ENCODE measurements at places on chromosomes 5 and 9.

GRCh38 chr5:113203916-113204315 lies 227.3 kb downstream of the DCP2 start:
- DNase-seq = no peak

DNA sequence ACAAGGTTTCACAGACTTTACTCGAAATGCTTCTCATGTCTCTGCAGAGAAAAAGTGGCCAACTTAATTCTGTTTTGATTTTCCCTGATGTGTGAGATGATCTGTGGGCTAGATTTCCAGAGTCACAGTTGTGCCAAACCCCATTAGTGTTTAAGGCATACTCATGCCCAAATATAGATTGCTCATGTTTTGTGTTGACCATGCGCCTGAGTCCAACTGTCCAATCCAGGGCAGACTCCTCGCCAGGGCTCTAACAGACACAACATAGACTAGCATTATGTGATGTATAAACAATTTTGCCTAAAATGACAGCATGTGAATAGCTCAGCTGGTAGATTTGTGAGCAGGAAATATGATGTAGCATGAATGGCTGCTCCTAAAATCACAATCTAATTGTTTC lies 128.1 kb downstream of the PRDM6 start:
- DNase-seq = no peak

DNA sequence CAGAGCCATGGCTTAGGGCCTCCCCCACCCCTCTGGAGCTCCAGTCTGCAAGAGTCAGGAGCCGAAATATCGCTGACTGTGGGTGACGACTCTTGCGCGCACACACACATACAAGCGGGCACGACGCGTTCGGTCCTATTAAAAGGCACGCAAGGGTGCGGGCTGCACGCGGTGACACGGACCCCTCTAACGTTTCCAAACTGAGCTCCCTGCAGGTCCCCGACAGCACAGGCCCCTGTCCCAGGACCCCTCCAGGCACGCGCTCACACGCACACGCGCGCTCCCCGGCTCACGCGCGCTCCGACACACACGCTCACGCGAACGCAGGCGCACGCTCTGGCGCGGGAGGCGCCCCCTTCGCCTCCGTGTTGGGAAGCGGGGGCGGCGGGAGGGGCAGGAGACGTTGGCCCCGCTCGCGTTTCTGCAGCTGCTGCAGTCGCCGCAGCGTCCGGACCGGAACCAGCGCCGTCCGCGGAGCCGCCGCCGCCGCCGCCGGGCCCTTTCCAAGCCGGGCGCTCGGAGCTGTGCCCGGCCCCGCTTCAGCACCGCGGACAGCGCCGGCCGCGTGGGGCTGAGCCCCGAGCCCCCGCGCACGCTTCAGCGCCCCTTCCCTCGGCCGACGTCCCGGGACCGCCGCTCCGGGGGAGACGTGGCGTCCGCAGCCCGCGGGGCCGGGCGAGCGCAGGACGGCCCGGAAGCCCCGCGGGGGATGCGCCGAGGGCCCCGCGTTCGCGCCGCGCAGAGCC lies at the start of gene GRIN1:
GRIN1 (plus strand) TSS at position 433 of the 746 bp plus-strand sequence. CDS start 333 bp downstream, outside the sequence.
- peak; percentile 72 for DNase-seq

DNA sequence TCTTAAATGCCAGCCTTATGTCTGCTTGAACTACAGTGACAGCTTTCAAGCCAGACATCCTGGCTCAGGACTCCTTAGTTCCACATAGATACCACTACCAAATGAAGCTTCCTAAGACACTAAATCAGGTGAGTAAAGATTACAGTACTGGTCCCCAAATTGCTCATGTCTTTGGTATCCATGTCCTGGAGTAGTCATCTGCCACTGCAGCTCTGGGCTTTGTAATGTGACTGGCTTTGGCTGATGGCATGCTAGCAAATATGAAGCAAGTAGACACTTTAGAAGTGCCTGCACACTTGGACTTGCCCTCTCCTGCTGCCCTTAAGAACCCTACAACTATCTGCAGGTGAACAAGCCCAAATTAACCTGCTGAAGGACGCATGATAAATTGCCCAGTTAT lies 334.9 kb downstream of the BNC2 start:
- DNase-seq = no peak

- DNase-seq = no peak
Observed at GRCh38 chr9:98176391-98177259, 15.8 kb downstream of the CORO2A start.

GRCh38 chr9:111961575-111961974 lies 65.0 kb downstream of the UGCG start:
- DNase-seq = no peak

DNA sequence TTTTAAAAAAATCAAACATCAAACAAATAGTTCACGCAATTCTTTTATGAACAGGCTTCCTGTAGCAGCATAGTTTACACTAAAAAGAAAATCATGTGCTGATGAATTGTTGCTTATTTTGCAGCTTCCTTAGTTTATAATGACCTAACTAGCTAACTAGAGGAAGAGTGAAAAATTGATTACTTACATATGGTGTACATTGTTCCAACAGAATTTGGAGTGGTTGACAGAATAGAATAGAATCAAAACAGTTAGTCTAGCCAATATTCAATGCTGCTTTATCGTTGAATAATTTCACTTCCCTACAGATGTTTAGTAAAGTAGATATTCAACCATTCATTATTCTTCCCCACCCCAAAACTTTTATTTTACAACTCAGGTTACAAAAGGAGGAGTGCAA lies 4.2 kb downstream of the NMUR2 start:
- no peak for DNase-seq

- DNase-seq = no peak
Observed at GRCh38 chr5:132926437-132926836, 37.0 kb downstream of the AFF4 start.

GRCh38 chr9:127722055-127722745 lies 6.3 kb downstream of the TTC16 start:
- no peak for DNase-seq

- DNase-seq = peak; percentile 81
Observed at GRCh38 chr9:33025572-33026342, 684 bp downstream of the DNAJA1 start.

DNA sequence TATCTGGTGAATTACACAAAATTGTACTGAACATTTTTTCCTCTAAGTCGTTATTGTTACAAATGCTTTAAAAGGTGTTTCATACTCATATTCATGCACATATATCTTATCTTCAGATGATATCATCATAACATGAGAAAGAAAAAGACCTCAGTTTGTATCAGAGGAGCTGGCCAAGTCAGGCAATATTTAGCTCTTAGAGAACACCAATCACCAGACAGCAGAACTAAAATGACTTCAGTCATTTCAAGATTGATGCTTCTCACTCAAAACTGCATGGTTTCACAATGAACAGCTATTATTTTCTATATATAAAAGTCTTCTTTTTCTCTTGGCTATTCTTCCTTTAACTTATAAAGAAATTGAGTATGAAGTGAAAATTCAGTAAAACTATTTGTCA lies 44.6 kb downstream of the TSSK1B start:
- DNase-seq = no peak

DNA sequence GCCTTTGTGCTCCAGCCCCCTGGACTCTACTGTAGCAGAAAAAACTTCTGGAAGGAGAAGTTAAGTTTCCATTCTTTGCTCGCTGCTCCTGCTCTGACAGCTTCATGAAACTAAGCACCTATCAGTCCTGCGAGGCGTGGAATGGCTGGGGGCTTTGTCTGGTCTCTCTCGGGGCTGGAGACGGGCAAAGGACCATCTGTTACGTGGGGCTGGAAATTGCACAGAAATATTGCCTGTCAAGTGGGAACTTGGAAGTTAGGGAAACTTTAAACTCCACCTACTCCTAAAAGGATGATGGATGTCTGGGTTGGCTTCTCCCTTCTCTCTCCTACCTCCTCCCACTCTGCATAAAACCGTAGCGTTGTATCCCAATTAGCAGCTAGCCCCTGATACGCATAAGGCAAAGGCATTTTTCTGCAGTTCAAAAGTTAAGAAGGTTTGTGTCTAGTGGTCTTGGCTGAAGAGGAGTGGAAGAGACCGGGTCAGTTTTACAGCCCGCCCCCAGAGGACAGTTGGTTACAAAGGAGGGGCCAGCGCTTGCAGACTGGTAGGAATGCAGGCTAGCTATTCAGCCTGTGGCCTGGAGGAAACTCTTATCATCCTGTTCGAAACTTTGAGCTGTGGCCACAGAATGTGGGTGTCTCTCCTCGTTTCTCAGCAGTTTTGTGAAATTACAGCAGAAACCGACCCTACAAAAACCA lies 1.3 kb downstream of the FBXL7 start:
- no peak for DNase-seq

DNA sequence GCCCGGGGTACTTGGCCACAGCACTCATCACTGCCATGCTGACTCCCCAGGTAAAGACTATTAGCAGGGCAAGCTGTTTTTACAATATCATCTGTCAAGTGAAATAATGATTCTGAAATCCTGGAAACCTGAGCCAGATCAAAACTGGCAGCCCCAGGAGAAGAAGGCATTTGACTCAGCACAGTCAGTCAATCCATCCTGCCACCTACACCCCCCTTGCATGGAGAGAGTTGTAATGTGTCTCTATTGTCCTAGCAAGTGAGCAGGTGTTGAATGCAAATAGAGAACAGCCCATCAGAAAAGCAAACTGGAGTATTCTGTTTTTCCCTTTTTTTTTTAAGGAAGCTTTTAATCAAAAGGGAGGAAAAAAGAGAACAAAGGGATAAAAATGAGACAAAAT lies 291.2 kb downstream of the BRINP1 start:
- no peak for DNase-seq

DNA sequence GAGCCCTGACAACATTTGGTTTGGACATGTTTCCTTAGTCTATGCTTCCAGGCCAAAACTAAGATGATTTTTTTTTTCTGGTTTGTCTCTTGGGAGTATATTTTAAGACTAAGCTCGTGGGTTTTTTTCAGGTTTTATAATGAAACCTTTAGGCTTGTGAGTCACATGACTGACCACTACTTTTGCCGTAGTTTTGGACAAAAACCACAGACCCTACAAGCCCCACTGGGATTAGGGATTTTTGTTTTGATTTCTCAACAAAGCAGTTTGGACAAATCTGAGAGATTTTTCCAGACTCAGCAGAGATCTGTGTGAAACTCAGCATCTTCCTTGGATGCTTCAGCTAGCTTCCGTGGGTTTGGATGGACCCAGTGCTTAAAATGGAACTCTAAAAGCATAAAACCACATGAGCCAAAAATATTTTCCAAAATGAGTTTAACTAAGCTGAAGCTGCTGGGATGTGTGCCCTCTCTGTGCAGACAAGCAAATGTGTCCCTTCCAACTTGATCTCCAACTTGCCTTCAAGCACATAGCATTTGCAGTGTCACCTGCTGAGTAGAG lies 70.3 kb upstream of the SMIM15 start:
- DNase-seq = no peak

- DNase-seq = no peak
Observed at GRCh38 chr5:24767086-24767485, 122.3 kb upstream of the CDH10 start.

- DNase-seq = peak; percentile 50
Observed at GRCh38 chr9:136365775-136366222, 2.3 kb upstream of the DNLZ start.

DNA sequence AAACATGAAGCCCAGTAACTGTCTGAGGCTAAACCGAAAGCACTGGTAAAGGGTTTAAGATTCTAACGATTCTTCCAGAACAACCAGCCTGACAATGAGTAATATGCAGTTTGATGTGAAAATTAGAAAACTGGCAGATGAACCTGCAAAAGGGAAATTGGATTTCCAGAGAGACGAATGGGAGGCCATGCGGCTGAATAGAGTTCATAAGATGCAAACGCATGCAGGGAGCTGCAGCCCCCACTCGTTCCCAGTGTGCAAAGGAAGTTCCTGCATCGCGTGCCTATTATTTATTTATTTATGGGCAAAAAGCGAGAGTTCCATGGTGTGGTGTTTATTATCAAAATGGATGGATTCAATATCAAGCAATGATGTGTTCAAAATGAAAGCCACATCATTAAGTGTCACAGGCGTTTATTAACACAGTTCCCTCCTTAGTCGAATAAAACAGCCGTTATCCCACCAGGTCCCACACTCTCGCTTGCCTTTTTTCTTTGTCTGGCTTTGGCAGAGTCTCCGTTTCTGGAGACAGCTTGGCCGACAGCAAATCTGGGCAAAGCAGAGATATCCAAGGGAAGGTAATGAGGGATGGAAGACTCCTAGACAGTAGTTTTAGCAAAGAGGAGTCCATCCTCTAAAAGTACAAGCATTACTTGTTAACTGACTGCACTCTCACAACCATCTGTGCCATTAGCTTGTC lies 451.4 kb downstream of the KDM4C start:
- DNase-seq = no peak

- DNase-seq = no peak
Observed at GRCh38 chr9:127575875-127576778, 36.0 kb upstream of the STXBP1 start.

DNA sequence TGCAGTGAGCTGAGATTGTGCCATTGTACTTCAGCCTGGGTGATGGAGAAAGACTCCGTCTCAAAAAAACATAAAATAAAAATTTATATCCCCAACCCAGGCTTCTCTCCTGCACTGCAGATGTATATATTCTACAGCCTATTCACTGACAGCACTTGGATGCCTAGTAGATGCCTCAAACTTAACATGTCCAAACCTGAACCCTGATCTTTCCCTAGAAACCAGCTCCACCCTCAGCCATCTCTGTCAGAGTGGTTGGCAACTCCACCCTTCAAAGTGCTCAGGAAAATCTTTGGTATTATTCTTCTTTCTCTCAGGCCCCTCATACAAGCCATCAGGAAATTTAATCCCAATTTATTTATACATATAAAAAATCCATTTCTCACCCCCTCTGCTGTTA lies 36.9 kb upstream of the TXN start:
- DNase-seq = no peak

DNA sequence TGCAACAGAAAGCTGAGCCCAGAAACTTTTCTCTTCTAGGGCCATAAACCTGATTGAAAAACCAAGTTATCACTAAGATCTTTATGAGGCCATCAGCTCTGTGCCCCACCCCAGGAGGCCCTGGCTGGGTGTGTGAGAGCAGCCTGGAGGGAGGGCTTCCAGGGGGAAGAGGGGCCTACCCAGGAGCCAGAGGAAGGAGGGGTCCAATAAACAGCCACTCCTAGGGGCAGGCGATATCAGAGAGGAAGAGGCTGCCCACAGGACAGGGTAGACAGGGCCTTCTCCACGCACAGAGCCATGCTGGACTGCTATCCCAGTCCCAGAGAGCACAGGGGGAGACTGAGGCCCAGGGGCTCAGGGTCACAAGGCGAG lies 4.5 kb upstream of the CDX1 start:
- DNase-seq = no peak

GRCh38 chr5:120152472-120152871 lies 311.6 kb upstream of the PRR16 start:
- DNase-seq = no peak

GRCh38 chr5:68459810-68460139 lies 244.2 kb downstream of the PIK3R1 start:
- DNase-seq = no peak
